ENCODE measurements at places on chromosomes 3 and 15.

- no peaks in the 10 kb centered on the region for H3K36me3 ChIP-seq
- no peak overlapping the region for H3K4me3 ChIP-seq
- peaks cover 9% of the 10 kb centered on the region for H3K4me1 ChIP-seq
- no peaks in the 10 kb centered on the region for H3K27me3 ChIP-seq
Observed at GRCh38 chr3:45647148-45647619, 42.0 kb upstream of the SACM1L start.

DNA sequence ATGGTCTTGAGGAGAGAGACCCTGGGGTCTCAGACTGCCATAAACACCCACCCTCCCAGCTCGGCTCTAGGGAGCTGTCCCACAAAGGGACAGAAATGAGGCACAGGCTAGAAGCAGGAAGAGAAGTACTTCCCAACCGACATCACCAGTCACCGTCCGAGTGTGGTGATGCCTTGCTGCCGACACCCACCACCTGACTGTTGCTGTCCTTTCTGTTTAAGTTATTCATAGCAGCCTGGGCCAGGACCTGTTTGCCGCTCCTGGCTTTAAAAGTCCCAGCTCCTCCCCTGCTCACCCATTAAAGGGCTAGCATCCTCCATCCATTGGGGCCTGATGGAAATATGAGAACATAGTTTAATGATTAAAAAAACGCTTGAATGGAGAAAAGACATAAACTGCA is 13.2 kb upstream of the SPG11 start:
- no peaks in the 10 kb centered on the region for H3K4me1 ChIP-seq
- H3K36me3 ChIP-seq: no peaks in the 10 kb centered on the region
- H3K27ac ChIP-seq: no peak overlapping the region
- no peak for DNase-seq

DNA sequence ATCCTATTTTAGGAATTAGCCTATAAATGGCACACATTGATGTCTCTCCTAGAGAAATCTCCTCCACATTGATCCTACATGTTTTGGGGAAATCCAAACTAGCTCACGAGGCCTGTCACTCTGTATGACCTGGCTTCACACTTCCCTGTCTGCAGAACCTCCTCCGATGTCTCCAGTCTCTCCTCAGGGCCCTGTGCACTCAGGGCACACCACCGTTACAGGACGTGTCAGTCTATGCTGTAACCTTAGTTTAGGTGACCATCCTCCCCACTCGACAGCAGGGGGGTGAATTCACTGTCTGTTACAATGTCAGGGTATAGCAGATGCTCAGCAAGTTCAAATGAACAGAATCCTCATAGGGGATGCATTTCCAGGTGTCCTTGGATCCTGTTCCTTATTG is 249.1 kb downstream of the OCA2 start:
- no peaks in the 10 kb centered on the region for H3K4me1 ChIP-seq
- H3K27me3 ChIP-seq: no peaks in the 10 kb centered on the region
- H3K36me3 ChIP-seq: no peaks in the 10 kb centered on the region
- H3K4me3 ChIP-seq: no peak overlapping the region
- DNase-seq: no peak

GRCh38 chr3:195031574-195032003 is 239.4 kb downstream of the XXYLT1 start:
- peaks cover 6% of the 10 kb centered on the region for H3K4me1 ChIP-seq
- H3K27ac ChIP-seq: no peak overlapping the region
- DNase-seq: no peak
- no peaks in the 10 kb centered on the region for H3K36me3 ChIP-seq
- H3K4me3 ChIP-seq: no peak overlapping the region
